Lower lobe of right lung (tissue), 2 donors: ENCODE measurements at places on chromosomes 7 and 10.

DNA sequence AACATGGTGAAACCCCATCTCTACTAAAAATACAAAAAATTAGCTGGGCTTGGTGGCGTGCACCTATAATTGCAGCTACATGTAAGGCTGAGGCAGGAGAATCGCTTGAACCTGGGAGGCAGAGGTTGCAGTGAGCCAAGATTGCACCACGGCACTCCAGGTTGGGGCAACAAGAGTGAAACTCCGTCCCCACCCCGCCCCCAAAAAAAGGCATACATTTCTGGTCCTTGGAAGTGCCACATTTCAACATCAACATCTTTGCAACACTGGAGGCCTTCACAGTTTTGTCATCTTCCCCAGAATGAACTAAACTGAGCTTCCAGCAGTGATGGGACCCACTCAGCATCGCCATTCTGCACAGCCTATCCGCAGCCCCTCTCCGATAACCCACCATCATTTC, 36.6 kb downstream of the FAM53B start:
- DNase-seq = no peak

GRCh38 chr7:74542558-74543117, 88.9 kb downstream of the GTF2IRD1 start:
- DNase-seq = no peak

DNA sequence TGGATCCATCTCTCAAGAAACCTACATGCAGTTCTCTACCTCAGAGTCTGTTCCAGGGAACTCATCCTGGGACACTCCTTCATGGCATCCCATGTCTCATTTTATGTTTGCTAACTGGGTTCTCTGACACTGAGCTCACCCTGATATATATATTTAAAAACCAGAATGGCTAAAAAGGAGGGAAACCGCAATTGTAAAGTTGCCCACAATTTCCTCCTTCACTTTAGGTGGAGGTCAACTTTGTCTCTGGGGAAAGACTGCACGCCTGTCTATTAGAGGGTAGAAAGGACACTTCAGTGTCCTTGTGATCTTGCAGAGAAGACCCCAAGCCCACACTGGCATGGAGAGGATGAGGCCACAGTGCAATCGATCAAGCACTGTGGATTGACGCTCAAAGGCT, 131.7 kb downstream of the TEX36 start:
- no peak for DNase-seq

DNA sequence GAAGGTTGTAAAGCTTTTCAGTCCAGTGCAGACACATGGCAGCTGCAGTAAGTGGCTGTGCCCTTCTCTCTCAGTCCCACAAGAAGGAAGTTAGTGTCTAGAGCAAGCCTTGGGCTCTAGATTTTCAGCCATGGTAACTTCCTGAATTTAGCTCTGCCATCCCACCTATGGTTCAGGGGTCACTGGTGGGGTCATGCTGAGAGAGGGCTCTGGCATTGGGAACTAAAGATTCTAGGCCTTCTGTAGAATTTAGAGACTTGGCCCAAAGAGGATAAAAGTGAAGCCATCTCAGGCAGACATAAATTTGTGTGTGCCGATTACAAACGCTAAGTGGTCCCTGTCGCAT, 113.5 kb downstream of the COL13A1 start:
- DNase-seq = no peak

- no peak for DNase-seq
These were observed 51.0 kb upstream of the PPP2R2D start for GRCh38 chr10:131849591-131850382.

GRCh38 chr7:113796557-113796956, 122.3 kb downstream of the PPP1R3A start:
- DNase-seq = no peak

DNA sequence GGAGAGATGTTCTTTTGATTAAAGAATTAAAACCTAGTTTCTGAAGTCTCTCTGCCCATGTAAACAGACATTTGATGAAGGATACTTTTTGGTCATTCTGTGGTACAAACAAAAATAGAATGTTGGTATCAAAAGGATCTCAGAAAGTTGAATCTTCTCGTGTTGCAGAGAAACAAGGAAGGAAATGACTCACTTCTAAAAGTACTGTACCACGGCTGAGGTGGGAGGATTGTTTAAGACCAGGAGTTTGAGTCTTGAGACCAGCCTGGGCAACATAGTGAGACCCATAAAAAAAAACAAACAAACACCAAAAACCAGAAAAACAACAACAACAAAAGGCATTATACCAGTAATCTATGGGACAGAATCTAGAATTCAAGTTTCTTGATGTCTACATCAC, 69.7 kb downstream of the PRSS58 start:
- no peak for DNase-seq

GRCh38 chr10:19077276-19077675, 28.7 kb downstream of the MALRD1 start:
- DNase-seq = no peak

DNA sequence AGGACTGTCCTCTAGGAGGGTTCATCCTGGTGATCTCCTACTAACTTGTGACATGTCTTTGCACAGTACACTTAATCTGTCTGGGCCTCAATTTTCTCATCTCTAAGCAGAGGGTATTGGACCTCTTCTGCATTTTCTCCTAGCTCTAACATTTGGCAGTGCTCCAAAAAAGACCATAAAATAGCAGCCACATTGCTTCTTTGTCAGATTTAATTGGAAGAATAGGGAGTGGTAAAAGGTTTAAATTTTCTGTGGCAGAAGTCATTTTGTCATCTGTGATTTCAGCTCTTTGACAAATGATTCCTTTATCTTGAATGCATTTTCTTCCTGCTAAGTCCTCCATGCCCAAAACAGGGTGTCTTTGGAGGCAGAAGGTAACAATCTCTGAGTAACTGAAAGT, 289.9 kb upstream of the LRGUK start:
- DNase-seq = no peak

- DNase-seq = no peak
These were observed 18.1 kb upstream of the FAM53B start for GRCh38 chr10:124762281-124762680.

DNA sequence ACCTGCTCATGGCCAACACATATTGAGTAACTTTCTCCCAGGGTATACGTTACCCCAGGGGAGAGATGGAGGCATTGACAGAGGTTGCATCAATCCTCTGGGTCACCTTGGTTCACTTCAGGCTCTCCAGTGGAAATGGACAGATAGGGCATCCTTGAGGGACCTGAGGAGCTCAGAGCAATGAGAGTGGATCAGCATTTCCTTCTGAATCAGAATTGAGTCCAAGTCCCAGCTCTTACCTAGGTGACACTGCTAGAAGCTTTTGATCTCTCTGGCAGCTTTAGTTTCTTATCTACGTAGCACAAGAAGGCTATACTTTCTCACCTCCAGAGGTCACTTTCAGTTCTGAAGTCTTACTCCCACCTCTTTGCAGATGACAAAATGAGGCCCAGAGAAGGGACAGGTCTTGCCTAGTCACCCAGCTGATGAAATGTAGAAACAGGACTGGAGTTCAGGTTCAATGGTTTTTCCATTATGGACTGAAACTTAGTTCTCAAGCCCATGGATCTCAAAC, 35.2 kb downstream of the PANK1 start:
- no peak for DNase-seq

GRCh38 chr10:93180482-93180931, 106.8 kb downstream of the CYP26A1 start:
- DNase-seq = no peak

DNA sequence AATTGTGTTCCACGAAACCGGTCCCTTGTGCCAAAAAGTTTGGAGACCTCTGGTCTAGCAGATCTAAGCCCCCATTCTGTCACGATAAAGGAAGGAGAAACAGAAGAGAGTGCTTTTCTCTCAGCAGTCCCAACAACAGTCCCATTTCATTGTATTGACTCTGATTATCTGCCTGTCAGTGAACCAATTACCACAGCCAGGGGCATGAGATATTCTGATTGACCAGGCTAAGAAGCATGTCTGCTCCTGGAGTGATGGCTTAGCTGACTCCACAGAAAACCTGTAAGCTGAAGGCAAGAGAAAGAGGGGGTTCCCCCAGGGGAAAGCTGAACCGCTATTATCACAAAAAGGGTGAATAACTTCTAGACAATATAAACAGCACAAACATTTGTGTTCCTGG, 765.4 kb downstream of the SORCS1 start:
- DNase-seq = no peak

DNA sequence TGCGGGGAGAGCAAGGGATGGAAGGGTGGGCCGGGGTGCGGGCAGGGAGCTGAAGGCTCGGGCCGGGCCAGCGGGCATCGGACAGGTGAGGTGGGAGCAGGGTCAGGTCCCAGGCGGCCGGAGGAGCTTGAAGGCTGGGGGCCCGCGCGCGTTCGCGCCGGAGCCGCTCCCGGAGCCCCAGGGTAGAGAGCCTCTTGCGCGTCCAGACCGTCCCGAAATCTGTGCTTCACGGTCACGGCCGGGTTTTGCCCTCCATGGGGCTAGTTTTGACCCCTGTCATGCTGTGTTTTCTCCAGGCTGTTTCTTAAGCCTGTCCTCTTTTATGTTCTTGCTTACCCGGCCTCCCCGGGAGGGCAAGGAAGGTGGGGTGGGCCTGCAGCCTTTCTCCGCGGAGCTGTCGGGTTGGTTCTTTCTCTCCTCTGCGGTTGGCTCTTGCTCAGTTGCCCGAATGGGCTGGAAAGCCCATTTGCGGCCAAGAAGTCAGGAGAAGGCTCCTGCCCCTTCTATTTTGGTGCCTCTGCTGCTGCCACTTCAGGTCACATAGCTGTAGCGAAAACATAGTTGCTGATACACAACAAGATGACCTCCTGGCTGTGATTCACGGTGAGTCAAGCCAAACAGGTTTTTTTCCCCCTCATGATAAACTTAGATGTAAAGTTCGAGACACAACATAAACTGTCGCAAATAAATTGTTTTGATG, 650 bp downstream of the UBE2D1 start:
- peak; percentile 59 for DNase-seq

DNA sequence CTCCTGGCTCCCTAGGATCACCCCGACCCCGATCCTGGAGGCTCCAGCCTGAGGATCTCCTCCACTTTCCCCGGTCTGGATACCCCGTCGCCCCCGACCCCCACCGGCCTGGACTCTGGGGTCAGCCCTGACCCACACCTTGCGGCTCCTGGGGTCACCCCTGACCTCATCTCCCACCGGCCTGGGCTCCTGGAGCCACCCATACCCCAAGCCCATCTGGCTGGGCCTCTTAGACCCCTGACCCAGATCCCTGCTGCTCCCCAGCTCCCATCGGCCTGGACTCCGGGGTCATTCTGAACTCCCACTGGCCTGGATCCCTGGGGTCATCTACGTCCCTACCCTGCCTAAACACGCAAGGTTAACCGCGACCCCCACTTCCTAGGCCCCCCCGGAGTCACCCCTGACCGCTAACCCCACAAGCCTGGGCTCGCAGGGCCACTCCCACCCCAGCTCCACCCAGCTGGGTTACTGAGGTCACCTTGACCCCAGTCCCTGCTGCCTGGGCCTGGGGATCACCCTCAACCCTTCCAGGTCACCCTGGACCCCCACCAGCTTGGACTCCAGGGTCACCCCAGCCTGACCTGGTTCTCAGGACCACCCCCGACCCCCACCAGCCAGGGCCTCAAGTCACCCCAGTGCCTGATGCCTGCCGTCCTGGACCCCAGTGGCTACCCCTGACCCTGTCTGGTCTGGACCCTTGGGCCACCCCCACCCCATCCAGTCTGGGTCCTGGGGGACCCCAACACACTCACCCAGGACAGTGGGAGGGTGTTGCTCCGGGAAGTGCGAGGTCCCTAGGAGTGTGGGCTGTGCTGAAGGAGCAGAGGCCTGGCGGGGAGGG, 1.2 kb downstream of the FOXK1 start:
- peak; percentile 54 for DNase-seq

DNA sequence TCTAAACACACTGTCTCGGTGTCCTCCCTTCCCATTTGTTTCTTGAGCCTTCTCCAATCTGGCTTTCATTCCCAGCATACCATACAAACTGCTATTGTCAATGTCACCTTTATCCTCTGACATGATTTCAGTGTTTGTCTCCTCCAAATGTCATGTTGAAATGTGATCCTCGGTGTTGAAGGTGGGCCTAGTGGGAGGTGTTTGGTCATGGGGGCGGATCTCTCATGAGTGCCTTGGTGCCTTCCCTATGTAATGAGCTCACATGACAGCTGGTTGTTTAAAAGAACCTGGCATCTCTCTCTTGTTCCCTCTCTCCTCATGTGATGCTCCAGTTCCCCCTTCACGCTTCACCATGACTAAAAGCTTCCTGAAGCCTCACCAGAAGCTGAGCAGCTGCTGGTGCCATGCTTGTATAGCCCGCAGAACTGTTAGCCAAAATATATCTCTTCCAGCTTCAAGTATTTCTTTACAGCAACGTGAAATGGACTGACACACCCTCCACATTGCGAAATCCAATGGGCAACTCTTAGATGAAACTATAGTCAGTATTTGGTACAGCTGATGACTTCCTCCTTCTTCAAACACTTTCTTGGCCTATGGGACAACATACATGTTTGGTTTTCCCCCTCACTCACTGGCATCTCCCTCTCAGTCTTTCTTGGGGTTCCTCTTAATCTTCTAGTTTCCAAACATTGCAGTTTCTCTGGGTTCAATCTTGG, 27.8 kb downstream of the RNLS start:
- no peak for DNase-seq

- no peak for DNase-seq
These were observed at the start of gene UFSP1 for GRCh38 chr7:100888988-100889750. UFSP1 (minus strand) TSS chr7:100889715; CDS start chr7:100889271, 444 bp downstream.

DNA sequence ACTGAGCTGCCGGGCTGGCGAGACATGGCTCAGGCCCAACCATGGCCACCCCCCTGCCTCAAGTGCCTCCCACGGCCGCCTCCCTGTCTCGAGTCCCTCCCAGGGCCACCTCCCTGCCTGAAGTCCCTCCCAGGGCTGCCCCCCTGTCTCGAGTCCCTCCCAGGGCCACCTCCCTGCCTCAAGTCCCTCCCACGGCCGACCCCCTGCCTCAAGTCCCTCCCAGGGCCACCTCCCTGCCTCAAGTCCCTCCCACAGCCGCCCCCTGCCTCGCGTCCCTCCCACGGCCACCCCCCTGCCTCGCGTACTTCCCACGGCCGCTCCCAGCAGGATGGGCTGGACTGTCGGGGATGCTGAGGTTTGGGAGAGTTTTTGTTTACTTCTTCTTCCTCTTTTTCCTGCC, 462.5 kb downstream of the PTPRN2 start:
- DNase-seq = no peak

DNA sequence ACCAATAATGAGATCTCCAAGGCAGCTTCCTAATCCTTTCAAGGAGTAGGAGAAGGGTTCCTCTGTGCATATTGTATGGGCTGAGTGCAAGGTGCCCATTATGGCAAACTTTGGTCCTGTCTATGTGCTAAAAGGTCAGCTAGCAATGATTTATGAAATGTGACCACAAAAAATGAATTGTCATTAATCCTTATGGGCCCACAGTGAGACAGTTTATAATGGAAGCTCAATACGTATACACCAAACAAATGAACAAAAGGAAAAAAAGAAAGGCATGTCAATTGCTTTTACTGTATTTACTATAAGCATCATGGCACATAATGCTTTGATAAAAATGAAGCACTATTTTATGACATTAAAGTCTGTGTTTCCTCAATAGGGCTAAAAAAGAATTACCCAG, 54.5 kb downstream of the ELAPOR2 start:
- no peak for DNase-seq

GRCh38 chr7:53094827-53095226, 59.4 kb downstream of the POM121L12 start:
- DNase-seq = no peak

- no peak for DNase-seq
These were observed 61.5 kb downstream of the WAC start for GRCh38 chr10:28594406-28594805.
